Stimulated activated CD8-positive, alpha-beta memory T cell treated with anti-CD3 and anti-CD28 coated beads, Interleukin-4, amount 100 ng/mL, for 4 hours (primary cell): ENCODE measurements at places on chromosomes 2 and 18.

DNA sequence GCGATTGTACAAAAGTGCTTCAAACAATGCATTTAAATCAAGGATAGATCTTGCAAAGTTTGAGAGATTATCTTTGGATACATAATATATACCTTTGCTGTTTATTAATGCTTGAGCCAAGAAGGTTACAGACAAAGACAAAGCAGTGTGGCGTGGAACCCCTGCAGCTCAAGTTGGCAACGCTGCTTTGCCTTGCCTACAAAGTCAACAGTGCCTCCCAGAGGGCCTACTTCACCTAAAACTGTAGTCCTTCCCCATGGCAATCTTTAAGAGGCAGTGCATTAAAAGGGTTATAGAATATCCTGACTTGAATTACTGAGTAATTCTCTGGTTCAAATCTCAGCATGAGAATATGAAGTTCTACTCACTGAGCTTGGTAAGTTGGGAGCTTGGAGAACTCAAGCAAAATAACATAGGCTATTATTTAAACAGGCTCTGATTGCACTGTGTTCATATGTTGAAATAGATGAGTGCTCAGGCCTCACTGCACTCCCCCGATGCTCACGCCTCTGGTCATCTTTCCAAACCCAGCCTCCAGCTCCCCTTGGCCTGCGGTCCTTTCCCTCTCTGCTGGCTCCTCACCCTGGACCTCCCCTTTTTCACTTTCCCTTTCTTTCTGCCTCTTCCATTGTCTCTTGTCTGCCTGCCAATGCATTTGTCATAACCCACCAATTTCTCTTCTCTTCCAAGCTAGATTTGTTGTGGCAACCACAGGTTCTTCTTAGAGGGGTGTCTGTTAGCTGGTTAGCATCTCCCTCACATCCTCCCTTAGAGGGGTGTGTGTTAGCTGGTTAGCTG is 96.5 kb downstream of the MYT1L start:
- no peak for DNase-seq

DNA sequence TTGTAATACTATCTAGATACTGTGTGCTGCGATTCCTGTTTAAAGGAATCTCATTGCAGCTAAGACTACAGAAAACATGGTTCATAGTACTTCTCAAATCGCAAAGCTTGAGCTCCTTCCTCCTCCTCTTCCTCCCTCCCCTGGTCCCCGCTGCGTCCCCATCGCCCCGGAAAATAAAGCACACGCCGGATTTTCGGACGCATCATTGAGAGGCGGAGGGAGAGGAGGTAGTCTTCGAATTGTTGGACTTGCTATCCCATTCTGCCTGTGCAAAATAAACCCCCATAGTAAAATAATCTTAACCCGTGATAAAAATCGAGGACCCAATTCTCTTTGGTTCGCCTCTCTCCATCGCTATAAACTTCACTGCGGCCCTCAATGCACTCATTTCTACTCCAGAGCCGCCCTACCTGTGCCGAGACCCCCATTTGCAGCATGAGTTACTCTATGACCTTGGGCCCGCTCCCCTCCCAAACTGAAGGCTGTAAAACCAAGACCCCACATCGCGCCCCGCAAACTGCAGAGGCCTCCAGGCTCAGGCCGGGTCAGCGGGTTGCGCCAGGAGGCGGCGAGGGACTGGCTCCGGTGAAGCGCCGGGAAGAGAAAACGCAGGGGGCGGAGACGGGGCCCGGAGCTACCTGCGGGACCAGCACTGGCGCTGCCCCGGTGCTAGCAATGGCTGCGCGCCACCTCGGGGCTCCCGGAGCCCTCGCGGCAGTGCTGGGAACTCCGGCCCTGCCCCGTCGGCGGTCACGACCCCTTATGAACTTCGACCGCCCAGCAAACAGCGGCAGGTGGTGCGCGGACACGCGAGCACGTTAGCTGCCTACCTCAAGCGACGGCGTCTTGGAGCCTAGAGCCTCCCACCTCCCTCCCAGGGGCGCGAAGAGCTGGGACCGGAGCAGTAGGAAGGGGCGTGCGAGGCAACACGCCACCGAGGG is 649 bp downstream of the ESCO1 start:
- peak; percentile 10 for DNase-seq

GRCh38 chr18:2857491-2858131 is 10.8 kb downstream of the EMILIN2 start:
- DNase-seq, result no peak

GRCh38 chr2:133452583-133452982 is 115.7 kb downstream of the NCKAP5 start:
- DNase-seq, result no peak

DNA sequence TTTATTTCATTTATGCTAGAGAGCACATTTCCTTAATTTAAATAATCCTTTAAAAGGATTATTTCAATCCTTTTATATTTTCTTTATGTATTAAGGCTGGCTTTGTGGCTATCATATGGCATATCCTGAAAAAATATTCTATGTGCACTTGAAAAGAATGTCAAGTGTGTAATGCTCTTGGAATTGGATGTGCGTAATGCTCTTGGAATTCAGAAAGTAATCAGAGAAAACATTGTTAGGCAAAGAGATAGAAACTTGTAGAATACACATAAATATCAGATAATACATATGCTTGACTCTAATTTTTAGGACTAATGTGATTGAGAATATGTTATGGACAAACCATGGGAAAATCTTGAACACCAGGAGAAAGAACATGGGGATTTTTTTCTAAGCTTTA is 197.5 kb upstream of the COL3A1 start:
- no peak for DNase-seq

DNA sequence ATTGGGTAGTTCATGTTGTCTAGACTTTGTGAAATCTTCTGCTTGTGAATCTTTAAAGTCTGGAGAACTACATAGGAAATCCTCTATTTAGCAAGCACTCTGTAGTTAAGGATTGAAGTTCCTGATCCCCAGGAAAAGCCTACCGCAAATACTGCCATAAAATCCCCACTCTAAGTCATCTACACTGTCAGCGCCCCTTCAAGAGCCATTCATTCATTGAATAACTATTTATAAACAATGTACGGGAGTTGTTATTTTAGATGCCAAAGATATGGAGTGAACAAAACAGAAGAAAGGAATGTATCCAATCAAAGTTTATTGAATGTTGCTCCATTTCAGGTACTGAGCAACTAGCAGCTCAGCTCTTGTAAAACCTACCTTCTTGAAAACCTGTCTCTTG is 36.5 kb upstream of the SLC39A10 start:
- no peak for DNase-seq

DNA sequence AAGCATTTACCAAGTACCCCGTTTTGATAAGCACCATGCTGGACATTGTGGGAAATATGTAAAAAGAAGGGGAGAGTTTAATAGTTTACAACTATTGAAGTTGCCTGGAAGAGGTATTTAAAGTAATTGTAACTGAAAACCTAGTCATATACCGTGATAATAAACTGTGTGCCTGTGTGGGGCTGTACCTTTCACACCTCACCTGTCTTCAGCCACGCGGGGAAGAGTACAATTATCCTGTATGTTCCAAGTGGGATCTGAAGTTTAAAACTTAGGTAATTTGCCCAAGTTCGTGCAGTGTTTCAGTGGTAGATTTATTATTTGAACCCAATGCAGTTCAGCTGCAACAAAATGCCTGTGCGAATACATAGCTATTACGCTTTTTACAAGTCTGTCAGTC is 128.2 kb upstream of the TMEM200C start:
- DNase-seq, result no peak

DNA sequence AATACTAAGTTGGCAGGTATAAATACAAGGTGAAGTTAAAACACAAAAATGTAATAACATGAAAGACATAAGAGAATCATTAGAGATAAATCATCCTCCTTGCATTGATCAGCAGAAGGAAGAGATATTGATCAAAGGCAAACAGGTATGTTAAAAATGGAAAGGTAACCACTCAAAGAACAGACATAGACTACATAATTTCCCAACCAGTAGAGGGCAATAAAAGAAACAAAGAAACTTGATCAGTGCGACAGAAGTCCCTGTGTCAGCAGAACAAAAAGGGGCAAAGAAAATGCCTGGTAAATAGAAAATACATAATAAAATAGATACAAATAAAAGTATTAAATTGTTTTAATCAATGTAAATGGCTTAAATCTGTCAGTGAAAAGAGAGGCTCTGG is 53.6 kb downstream of the FAM228A start:
- DNase-seq, result no peak

DNA sequence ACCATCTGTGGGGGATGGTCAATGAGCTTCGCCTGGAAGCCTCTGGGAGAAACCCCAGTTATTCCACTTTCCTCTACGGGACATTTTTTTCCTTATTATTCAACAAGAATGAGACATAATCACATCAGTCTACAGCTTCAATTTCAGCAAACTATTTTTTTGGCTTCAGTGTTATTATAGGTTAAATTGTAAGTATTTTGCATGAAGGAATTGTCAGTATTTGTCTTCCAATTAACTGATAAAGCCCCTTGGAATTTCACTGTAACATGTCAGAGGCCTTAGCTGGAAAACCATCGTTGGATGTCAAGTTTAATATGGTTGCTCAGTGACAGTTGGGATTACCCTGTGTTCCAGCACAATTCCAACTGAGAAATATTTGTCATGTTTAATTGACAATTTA is 480.9 kb upstream of the CHST9 start:
- DNase-seq, result no peak

DNA sequence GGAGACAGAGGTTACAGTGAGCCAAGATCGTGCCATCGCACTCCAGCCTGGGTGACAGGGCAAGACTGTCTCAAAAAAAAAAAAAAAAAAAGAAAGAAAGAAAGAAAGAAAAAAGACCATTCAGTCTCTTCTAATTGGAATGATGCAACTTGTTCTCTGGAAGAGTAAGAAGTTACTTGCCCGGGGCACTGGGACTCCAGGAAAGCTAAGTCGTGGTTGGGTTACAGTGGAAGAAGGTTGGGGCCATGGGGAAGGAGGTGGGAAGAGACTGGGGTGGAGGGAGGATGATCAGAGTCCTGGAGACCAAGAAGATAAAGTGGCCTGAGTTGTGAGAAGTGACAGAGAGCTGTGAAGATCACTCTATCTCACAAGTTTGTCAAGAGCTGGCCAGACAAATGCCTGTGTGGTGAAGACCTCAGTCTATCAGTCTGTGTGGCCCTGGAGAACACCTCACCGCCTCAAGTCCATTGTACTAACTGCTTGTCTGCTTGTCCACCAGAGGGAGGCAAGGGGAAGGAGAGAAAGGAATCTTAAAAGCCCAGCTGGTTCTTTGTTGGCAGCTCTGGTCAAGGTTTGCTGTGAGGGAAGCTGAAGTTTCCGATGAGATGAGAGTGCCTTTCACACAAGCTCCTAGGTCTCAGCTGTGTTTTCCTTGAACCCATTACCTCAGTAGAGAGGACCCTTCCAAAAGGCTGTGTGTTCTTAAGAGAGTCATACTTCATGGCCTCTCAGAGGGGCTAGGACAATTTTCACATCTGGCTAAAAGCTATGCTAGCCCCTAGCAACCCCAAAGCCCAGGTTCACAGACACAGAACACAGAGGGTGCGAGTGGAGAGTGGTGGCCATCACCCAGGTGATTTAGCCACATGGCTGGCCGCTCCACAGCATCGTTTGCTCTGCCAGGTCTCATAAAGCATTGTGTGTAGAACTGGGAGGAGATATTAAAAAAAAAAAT is 72.0 kb upstream of the TMEM178A start:
- DNase-seq, result no peak

DNA sequence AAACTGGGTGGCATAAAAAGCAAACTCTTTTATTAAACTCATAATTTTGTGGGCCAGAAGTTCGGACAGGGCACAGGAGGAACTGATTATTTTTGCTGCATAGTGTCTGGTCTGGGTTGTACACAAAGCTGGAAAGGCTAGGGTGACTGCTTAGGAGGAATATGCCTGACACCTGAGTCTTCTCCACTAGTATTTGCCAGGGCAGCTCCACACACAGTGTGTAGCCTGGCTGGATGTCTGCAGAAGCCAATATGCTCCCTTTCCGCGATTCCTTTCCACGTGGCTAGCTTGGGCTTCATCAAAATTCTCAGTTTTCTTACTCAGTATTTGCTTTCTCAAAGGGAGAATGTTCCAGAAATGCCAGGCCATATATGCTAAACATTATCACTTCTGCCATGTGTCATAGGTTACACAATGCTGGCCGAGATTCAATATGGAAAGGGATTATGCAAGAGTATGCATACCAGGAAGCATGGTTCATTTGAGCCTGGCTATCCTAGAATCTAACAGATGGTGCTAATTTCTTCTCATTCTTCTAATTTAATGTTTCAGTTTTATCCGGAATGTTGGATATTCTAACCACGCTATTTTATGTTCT is 142.7 kb upstream of the DOK6 start:
- DNase-seq, result no peak

DNA sequence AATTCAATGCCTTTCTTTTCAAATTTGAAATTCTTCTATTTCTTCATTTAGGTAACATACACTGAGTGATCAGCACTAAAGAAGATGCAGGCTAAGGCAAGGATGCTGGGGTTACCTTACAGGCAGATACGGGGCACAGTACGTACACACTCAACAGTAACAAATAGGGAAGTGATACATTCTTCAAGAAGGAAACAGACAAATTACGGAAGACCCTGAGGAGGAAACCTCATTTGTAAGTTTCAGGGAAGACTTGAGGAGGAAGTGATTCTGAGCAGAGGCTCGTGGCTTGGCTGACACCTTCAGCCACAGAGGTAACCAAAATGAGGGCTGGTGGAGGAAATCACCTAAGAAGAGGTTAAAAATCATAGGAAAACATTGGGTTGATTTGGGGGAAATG is 1108.3 kb upstream of the KLHL29 start:
- DNase-seq, result no peak

DNA sequence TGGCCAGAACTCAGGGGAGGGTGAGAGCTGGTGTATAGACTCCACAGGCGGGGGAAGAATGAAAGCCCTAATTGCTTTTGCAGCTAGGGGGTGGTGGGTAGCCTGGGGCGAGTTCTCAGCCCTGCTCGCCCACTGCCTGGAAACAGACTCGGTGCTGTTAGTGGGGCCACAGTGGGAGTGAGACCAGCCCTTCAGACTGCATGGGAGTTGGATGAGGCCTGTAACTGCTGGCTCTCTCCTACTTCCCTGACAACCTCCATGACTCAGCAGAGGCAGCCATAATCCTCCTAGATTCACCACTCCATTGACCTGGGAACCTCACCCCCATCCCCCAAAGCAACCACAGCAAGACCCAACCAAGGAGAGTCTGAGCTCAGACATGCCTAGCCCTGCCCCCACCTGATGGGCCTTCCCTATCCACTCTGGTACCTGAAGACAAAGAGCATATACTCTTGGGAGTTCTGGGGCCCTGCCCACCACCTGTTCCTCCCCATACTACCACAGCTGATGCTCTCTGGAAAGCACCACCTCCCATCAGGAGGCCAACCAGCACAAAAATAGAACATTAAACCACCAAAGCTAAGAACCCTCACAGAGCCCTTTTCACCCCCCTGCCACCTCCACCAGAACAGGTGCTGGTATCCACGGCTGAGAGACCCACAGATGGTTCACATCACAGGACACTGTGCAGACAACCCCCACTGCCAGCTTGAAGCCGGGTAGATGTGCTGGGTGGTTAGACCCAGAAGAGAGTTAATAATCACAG is 226.3 kb downstream of the EIPR1 start:
- DNase-seq, result no peak
